ENCODE measurements at places on chromosomes 5 and 9.

DNA sequence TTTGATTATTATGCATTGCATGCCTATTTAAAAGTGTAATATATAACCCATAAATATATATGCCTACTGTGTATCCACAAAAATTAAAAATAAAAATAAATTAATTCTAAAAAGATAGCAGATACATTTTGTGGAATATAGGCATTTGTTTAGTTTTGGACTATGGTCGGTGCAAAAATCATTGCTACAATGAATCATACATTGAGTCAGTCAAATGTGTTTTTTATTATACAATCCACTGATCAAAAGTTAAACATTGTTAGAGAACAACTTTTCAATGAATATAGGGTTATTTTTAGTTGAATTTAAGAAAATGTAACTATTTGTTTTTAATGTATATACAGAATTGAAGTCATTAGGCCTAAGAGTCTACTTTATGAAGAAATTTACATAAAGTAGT lies 885.9 kb downstream of the EFNA5 start:
- no peak for ATAC-seq

GRCh38 chr9:36985769-36986467 lies 48.1 kb downstream of the PAX5 start:
- ATAC-seq: no peak

GRCh38 chr9:117411547-117411946 lies 3.3 kb downstream of the ASTN2 start:
- no peak for ATAC-seq

DNA sequence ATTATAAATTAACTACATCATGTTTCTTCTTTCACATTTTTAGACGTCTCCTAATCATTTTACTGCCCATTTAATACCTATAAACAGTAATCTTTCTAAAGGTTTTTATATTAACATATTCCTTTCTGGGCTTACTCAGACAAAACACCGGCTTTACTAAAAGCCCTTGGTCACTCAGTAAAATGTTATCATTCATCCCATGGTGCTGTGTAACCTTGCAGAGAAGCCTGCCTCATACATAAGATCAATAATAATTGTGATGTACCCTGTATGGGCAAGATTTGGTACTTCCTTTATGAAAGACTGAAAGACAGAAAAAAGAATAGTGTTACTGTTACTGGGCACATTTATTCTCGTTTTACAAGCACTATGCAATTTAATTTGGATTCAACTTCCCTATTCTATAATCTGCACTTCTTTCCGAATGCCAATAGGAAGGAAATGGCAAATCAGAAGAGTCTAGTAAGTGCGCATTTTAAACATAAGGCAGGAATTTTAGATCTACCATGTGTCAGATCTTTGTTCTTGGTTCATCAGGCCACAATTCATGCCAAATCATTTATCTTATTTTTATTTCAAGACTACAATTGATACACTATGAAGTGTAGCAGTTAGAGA lies 522.2 kb downstream of the CSNK1G3 start:
- no peak for ATAC-seq

GRCh38 chr9:110521206-110521605 lies 58.3 kb downstream of the SVEP1 start:
- no peak for ATAC-seq

GRCh38 chr5:73369278-73369677 lies 79.3 kb downstream of the FOXD1 start:
- ATAC-seq: no peak

DNA sequence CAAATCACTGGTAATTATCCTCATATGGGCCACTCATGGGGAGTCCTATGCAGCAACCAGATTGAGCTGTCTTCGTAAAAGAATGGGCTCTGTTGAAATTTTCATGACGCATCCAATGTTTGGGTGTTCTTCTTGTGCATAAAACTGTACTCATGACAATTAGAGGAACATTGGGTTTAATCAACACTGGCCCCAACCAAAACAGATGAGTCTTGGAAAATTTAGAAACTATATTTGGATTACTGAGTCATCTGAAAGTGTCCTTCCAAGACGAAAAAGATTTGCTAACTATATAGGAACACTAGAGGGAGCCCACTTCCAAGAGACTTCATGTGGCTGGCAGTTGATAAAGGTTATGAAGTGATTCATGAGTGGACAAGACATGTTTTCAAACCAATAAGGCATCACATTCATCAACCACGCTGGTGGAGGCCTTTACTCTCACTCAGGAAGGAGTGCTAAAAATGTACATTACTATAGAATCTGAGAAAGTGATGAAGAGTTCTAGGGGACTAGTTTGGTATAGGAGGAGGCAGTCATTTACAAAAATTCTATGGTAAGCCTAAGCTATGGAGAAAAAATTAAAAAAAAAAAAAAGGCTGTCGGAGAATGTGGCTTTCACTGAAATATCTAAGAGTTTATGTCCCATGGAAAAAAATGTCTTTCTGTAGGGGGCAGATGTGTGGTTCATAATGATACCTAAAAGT lies 313.5 kb downstream of the PRDM9 start:
- ATAC-seq: no peak

DNA sequence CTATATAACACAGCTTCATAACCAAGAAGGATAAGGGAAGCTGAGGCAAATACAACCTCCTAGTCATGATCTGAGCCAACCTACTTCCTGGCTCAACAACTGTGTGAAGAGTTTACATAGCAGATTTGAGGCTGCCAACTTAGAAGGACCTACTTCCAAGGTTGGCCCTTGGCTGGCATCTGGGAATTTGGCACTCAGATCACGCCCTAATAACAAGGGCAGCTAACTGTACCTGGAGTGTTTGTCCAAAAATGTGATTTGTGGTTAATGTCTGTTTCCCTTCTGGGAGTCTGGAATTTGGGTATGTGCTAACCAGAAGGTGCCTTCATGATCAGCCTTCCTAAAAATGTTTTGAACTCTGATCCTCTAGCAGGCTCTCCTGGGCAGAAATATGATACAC lies 287.2 kb downstream of the CAAP1 start:
- ATAC-seq: no peak

DNA sequence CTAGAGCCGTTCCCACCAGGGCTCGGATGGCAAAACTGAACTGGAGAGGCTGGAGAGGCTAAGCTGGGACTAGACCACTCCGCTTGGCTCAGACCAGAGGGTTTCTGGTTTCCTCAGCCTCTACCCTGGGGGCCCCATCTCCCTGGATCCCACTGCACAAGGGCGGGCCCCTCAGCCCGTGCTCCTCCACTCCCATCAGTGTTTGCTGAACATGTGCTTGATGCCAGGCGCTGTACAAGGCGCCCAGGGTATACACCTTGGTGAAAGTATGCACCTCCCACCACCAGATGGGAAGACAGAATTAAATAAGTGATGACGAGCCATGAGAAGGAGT lies 18.0 kb downstream of the GPX3 start:
- no peak for ATAC-seq
